Thymus (tissue), 14 donors: ENCODE measurements at places on chromosomes 6 and 20.

GRCh38 chr20:4427940-4428586 is 293.6 kb upstream of the PRND start:
- no peak for DNase-seq

- peak; percentile 5 for DNase-seq
Observed at GRCh38 chr6:50815436-50816114, 3.1 kb upstream of the TFAP2B start.

- peak; percentile 38 for DNase-seq
Observed at GRCh38 chr6:113809826-113810225, 47.3 kb upstream of the MARCKS start.

- DNase-seq = no peak
Observed at GRCh38 chr20:32050851-32051556, 1.0 kb upstream of the HCK start.

GRCh38 chr6:32953775-32954174 is 878 bp upstream of the HLA-DMA start:
- DNase-seq = no peak

GRCh38 chr6:142913511-142914047 is 31.4 kb downstream of the HIVEP2 start:
- DNase-seq = peak; percentile 45

GRCh38 chr6:38775870-38776269 is 60.8 kb downstream of the DNAH8 start:
- no peak for DNase-seq

DNA sequence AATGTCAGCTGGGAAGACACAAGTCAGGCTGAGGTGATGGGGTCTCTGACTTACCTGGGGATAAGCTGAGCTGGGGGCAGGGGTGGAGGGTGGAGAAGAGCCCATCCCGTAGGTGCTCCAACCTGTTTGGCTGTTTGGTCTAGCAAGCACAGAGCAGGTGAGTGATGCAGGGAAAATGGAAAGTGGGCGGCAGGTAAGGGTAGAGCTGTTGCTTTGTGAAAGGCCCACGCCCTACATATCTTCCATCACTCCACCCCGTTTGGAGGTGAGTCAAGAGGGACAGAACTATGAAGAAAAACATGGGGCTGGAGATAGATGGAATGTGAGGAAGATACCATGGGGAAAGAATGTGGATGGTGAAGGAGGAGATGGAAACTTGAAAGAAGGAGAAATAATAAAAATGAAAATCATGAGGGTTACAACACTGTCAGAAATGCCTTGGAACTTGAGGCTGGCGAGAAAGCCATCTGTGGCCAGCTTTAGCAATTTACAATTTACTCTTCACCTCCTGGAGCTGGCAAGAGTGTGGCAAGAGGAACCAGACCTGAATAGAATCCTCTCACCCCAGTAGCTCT is 1.3 kb downstream of the LY6G6C start:
- no peak for DNase-seq

DNA sequence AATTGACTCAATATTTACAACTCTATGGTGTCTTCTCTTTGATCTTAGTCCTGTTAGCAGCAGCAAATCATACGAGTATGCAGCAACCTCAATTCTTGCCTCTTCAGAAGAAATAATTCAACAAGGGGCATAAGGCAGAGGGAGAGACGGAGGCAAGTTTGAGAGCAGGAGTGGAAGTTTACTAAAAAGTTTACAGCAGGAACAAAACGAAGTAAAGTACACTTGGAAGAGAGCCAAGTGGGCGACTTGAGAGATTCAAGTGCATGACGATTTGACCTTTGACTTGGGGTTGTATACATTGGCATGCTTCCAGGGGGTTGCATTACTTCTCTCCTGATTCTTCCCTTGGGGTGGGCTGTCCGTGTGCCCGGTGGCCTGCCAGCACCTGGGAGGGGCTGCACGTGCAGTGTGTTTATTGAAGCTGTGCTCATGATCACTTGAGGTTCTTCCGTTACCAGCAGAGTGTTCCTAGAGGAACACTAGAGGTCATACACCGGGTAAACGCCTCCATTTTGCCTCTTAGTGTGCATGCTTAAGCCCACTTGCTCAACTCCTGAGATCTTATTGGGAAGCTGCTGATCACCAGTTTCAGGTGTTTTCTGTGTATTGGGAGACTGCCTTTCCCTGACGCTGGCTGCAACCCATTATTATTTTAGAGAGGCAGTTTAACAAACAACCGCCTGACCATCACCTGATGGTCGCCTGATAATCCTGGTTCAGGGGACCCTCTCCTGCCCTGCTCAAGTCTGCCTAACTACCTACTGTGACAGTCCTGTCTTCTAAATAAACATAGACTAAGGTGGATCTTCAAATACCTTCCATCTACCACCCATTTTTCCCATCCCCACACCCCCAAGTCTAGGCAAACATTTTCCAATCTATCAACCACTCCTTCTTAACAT is 172.4 kb upstream of the MYLIP start:
- DNase-seq = no peak

GRCh38 chr20:47258745-47259695 is 97.5 kb downstream of the ZMYND8 start:
- DNase-seq = no peak

DNA sequence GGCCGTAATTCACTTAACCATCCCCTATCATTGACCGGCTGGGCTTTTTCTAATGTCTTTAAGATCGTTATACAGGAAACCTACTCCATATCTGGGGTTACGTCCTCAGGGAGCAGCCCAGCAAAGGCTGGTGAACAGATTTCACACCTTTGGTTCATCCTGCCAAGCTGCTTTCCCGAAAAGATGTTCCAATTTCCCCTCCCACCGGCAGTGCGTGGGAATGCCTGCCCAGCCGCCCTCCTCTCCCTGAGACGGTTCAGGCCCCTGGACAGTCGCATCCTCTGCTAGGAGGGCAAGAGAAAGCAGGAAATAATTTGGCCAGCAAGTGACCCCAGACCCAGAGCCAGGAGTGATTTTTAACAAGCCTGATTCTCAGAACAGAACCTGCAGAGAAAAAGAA is 16.3 kb downstream of the SIRPA start:
- no peak for DNase-seq

- no peak for DNase-seq
Observed at GRCh38 chr6:129695373-129696027, 14.5 kb downstream of the ARHGAP18 start.

DNA sequence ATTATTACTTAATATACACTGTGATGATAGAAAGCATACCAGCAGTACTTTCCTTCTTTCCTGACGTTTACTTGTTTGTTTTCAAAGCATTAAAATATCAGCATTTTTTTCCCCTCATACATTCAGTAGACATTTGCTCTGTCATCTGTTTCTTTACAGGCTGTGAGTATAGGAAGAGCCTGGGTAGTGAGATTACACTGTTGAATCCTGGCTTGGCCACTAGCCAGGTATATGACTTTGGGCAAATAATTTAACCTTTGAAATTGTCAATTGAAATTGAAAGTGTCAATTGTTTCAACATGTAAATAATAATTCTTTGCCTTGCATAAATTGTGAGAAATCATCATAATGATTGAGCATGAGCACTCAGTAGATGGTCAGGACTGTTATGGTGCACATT is 336.2 kb downstream of the CDKAL1 start:
- DNase-seq = no peak

- no peak for DNase-seq
Observed at GRCh38 chr6:128071212-128071611, 170.4 kb upstream of the THEMIS start.

DNA sequence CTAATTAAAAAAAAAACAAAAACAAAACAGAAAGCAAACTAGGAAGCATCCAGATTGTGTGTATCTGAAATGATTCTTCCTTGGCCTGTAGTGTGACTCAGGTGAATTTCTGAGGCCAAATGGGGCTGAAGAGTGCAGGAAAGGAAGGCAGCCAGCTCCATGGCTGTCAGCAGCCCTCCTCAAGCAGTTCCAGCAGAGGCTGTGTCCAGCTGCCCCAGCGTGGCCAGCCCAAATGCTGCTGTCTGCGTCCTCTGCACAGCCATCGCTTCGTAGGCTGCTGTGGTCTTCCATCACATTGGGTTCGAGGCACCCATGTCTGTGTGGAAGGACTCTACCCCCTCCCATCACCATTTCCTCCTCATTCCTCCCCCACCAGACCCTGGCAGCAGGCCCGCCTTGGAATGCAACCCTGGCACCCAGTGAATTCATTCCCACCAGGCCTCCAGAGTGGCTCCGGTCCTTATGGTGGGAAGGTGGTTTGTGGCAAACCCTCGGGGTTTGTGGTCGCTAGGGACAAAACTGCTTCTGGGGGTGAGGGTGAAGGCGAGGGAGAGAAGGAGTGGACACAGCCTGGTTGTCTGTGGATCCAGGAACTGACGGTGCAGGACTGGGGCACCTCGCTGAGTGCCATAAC is 81.5 kb downstream of the MYLK4 start:
- DNase-seq = no peak

DNA sequence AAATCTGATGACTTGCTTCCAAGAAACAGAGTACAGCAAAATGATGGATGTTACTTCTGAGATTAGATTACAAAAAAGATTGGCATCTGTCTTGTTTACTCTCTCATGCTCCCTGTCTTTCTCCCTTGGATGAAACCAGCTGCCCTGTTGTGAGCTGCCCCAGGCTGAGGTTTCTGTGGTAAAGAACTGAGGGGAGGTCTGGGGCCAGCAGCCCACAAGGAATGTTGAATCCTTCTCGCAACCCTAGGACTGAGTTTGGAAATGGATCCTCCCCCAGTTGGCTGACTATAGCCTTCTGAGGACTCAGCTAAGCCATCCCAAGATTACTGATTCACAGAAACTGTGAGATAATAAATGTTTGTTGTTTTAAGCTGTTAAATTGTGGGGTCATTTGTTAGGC is 5.6 kb upstream of the HECA start:
- DNase-seq = no peak

- DNase-seq = no peak
Observed at GRCh38 chr20:53811577-53811976, 217.9 kb upstream of the ZNF217 start.

DNA sequence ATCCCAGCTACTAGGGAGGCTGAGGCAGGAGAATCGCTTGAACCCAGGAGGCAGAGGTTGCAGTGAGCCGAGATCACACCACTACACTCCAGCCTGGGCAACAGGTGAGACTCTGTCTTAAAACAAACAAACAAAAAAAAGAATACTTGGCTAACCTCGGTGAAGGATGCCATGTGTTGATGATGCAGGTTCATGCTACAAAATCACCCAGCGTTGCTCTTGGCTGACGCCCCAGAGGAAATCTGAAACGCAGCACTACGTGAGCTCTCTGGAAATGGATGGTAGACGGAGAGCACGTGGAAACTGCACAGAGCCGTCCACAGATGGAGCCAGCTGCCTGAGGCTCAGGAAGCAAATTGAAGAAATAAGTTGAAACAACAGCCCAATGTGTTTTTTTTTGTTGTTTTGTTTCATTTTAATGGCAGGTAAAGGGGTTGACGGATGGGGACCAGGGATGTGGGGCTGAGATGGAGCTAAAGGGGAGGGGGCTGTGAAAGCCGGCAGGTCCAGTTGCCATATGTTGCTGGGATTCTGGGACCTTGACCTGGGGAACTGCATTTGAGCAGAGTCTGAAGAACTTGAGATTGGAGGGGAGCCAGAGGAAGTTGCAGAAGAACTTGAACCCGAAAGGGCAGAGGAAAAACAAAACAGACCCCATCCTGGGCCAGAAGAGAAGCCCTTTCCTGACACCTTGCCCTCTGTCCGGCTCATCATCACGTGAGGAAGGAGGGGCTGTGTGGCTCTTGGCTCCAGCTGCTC is 12.8 kb upstream of the MANBAL start:
- DNase-seq = no peak

DNA sequence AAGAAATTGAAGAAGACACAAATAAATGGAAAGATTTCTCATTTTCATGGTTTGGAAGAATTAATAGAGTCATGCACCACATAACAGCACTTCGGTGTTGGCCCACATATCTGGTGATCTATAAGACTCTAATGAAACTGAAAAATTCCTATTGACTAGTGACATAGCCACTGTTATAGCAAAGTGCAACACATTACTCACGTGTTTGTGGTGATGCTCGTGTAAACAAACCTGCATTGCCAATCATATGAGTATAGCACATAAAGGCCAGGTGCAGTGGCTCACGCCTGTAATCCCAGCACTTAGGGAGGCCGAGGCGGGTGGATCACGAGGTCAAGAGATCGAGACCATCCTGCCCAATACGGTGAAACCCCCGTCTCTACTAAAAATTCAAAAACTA is 84.4 kb upstream of the STMND1 start:
- no peak for DNase-seq

GRCh38 chr6:97289332-97289731 is 6.3 kb upstream of the MMS22L start:
- no peak for DNase-seq

DNA sequence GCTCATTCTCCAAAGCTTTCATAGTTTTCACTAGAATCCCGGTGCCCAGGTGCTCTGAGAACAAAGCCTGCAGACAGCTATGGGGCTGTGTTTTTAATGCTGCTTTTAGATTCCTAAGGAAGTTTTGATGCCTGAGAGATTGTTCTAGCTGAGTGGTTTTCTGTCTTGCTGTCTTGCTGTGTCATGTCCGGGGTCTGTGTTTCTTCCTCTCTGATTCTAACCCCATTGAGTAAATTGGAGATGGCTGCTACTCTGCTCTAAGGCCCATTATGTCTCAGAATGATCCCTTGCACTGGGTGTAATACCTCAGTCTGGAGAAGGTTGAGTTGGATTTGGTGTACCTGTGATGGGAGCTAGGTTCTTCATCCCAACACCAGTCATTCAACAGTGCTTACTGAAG is 63.4 kb downstream of the ARID1B start:
- DNase-seq = no peak

- DNase-seq = no peak
Observed at GRCh38 chr6:135440087-135440792, 57.3 kb downstream of the AHI1 start.

GRCh38 chr6:26552640-26553188 is 14.5 kb downstream of the HMGN4 start:
- no peak for DNase-seq

- DNase-seq = no peak
Observed at GRCh38 chr6:111775145-111775922, 97.9 kb downstream of the FYN start.

DNA sequence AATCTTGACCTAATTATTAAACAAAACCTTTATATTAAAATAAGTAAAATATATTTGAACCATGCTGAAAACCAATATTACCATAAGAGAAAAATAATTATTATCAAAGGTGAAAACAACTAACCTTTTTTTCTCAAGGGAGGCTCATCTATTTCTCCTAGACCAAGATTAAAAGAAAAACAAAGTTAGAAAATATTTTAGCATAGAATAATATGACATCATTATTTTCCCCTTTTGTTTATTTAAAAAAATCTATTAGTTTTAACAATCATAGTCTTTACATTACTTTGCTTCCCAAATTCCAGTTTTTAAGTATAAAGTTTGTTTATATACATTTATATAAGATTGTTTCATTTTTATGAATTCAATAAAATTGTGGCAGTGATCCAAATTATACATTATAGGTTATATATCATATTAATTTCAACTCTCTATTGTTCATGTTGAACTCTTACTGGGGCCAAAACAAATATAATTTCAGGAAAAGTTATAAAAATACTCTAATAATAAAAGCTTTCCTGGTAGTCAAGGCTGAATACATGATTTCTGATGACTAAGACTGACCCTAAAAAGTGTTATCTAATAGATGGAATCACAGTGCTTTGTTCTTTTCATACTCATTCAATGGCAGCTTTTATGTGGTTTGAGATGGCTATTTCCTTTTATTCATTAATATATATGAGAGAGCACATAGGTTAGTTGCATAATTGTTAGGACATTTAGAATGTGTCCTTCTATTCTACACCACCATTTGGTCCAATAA is 89.4 kb downstream of the TRDN start:
- no peak for DNase-seq

- DNase-seq = no peak
Observed at GRCh38 chr20:7090811-7091210, 323.3 kb downstream of the BMP2 start.
